ENCODE measurements at places on chromosomes 11 and 22. TPM values are rescaled to one million over a fixed set of nuclear protein-coding genes. Genes with fewer than 3 reads are reported as not detected.

DNA sequence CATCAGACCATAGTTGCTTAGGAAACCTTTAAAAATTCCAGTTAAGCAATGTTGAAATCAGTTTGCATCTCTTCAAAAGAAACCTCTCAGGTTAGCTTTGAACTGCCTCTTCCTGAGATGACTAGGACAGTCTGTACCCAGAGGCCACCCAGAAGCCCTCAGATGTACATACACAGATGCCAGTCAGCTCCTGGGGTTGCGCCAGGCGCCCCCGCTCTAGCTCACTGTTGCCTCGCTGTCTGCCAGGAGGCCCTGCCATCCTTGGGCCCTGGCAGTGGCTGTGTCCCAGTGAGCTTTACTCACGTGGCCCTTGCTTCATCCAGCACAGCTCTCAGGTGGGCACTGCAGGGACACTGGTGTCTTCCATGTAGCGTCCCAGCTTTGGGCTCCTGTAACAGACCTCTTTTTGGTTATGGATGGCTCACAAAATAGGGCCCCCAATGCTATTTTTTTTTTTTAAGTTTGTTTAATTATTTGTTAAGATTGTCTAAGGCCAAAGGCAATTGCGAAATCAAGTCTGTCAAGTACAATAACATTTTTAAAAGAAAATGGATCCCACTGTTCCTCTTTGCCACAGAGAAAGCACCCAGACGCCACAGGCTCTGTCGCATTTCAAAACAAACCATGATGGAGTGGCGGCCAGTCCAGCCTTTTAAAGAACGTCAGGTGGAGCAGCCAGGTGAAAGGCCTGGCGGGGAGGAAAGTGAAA is 73.4 kb downstream of the NCAPD3 start:
- DNase-seq: no peak

- no peak for DNase-seq
Observed at GRCh38 chr11:69297787-69298266, 3.9 kb downstream of the MYEOV start.

GRCh38 chr11:113184498-113184897 is 129.9 kb upstream of the TTC12 start:
- DNase-seq: no peak

DNA sequence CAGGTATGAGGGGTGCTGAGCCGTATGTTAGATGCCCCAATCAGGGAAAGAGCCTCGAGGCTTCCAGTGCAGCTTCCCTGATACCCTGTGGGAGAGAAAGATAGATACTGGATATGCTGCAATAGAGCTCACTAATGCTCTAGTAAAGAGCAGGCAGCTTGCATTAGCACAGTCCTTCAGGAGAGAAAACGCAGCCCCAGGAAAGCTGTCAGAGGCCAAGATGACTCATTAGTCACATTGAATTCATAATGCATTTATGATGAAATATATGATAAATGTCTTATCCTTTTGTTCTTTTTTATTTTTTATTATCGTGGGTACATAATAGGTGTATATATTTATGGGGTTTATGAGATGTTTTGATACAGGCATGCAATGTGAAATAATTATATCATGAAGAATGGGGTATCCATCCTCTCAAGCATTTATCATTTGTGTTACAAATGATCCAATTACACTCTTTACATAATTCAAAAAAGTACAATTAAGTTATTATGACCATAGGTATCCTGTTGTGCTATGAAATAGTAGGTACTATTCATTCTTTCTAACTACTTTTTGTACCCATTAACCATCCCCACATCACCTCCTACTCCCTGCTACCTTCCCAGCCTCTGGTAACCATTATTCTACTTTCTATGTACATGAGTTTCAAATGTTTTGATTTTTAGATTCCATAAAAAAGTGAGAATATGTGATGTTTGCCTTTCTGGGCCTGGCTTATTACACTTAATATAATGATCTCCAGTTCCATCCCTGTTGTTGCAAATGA is 94.5 kb upstream of the TOP3B start:
- DNase-seq: no peak

Gene POU2AF1
- polyA plus RNA-seq: 0.73 TPM

Gene CASP1
- 4.8 TPM for polyA plus RNA-seq

GRCh38 chr11:106281455-106282173 is 204.2 kb downstream of the AASDHPPT start:
- no peak for DNase-seq

Gene SCN3B
- 4.5 TPM for polyA plus RNA-seq

DNA sequence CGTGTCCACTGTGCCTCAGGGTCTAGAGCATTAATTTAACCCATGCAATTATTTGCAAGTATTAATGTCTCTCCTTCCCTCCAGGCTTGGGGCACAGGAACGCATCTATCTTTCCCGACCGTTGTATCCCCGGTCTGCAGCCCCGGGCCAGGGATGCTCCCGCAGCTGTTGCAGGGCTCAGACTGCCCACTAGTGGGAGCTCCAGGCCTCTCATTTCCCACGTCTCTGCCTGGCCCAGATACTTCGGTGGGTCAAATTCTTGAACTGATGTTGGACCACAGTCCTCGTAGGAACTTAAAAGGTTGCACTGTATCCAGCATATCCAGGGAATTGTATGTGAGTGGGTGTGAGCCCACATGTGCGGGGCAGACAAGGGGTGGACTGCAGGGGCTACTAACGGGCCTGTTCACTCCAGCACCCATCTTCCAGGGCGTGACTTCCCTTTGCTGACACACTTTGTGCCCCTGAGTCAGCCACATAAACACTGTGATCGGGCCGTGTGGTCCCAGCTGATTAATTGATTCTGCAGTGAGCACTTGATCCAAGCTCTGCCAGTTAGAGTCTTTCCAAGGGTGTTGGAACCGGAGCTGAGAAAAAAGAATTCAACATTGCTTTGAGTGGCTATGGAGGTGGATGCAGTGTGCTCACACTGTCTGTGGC is 451.3 kb downstream of the TBC1D22A start:
- DNase-seq: no peak
